ENCODE measurements at places on chromosomes 16 and 17.

GRCh38 chr16:8961811-8962390, 1.8 kb downstream of the USP7 start:
- DNase-seq: no peak

DNA sequence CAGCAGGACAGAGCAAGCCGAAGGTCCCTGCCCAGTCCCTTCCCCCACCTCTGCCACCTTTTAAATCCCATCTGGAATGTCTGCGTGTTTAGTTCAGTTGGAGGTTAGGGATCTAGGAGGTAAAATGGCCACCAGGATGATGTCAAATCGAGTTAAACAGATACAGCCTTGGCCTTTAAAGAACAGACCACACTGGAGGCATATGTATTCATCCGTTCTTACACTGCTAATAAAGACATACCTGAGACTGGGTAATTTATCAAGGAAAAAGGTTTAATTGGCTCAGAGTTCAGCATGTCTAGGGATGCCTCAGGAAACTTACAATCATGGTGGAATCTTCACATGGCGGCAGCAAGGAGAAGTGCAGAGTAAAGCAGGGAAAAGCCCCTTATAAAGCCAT, 167.8 kb upstream of the CACNG5 start:
- DNase-seq: no peak

DNA sequence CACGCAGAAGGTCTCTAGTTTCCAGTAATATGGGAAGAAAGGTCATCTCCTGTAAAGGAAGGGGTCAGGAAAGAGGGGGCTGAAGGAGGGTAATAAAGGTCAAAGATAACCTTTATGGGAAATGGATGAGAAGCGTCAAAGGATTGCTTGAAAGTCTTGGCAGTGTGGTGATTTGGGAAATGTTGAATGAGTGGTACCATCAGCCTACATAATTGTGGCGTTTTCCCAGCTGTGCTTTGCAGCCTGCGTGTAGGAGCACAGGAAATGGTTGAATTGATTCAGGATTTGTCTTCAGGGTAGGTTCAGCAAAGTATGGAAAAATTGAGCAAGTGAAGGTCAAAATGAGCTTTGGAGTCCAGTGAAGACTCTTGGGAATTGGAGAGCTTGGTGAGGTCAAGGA, 115.8 kb upstream of the NOL11 start:
- no peak for DNase-seq

GRCh38 chr17:59790910-59791309, 83.5 kb downstream of the VMP1 start:
- no peak for DNase-seq

DNA sequence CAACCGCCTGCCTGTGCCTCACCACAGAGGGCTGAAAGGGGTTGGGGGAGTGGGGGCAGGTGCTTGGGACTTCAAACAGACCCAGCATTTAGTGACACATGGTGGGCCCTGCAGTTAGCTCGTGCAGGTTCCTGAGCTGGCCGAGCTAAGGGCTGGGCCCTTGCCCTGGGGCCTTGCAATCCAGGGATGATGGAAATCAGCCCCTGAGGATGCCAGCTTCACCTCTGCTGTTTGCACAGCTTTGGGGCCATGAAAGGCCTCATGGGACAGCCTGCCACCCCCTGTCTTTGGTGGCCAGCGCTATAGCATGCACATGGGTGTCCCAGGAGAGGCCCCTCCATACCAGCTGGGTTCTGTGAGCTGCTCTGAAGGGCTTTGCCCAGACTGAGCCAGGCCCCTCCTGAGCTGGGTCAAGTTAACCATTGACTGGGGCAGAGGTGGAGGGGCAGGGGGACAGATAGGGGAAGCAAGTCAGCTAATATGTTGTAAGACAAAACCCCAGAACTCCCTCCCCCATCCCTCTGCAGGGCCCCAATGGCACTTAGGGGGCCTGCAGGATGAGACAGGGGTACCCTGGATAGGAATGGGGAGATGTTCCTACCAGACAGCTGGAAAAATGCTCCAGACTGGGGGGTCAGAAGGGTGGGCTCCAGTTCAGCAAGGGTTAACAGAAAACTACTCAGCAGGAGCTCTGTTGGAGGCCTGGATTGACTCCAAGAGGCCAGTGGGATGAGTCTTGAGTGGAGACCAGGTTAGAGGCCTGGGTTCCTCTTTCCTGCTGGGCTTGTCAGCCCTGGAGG, 692 bp downstream of the PRR15L start:
- no peak for DNase-seq

- DNase-seq: peak; percentile 77
These were observed 10.6 kb downstream of the KSR1 start for GRCh38 chr17:27466743-27467375.

- DNase-seq: no peak
These were observed 419.1 kb downstream of the HS3ST3B1 start for GRCh38 chr17:14719942-14720341.

GRCh38 chr17:32523017-32523680, 36.4 kb downstream of the CDK5R1 start:
- DNase-seq: peak; percentile 71

GRCh38 chr16:339680-340079, 12.8 kb downstream of the AXIN1 start:
- DNase-seq: no peak

DNA sequence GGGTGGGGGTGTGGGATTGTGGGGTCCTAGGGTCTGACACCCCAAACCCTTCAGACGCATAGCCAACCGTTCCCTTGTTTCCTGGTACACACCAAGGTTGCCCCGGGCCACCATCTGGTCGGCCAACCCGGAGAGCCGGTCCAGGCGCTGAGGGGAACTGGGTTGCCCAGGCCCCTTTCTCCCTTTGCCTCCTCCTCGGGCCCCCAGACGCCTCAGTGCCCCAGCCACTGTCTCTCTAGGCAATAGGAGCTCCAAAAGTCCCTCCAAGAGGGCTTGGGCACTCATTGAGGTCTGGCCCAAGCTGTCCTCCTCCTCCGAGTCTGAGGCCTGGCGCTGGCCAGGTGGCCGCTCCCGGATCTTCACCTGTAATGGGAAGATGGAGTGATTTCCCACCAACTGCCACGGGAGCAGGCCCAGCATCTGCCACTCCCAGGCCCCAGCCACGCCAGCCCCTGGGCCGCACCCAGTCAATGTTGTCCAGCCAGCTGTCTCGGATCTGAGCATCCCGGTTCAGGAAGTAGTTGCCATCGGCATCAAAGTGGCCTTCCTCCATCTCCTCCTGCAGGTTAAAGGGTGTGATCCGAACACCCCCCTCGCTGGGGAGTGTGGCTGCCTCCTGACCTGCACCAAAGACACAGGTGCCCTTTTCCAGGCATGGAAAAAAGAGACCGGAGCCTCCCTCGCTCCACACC, 1.5 kb downstream of the CD2BP2 start:
- DNase-seq: no peak

GRCh38 chr16:67108931-67109406, 772 bp upstream of the PHAF1 start:
- DNase-seq: no peak

DNA sequence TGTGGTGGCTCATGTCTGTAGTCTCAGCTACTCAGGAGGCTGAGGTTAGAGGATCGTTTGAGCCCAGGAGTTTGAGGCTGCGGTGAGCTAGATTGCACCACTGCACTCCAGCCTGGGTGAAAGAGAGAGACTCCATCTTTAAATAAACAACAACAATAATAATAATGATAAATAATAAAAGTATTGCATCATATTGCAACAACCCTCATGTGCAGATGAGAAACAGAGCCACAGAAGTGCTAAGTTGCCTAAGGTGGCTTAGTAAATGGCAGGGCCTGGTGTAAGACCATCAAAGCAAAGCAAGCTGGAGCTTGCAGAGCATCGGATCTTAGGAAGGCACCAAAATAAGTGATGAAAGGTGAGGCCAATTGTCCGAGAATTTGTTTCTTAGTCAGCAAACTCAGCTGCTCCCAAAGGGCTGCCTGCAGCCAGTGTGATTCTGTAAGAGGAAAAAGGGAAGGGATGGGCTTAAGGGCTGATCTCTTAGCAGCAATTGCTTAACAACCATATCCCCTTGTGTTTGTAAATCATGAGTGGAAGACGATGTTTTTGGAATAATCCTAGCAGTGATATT, 45.3 kb upstream of the HS3ST3A1 start:
- DNase-seq: no peak

DNA sequence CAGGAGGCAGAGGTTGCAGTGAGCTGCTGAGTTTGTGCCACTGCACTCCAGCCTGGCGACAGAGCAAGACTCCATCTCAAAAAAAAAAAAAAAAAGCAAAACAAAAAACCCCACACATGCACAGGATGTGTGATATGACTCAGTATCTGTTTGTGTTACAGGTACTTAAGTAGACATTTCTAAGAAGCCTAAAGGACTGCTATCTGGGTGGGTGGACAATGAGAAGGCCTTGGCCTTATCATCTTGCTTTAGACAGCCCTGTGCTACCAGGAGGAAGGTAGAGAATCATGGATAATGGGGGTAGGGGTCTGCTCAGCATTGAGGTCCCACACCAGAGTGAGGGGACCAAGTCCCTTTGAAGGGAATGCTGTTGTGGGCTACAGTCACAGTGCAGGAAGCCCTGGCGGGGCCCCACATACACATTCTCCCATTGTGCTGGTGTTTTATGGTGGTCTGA, 26.7 kb downstream of the PLD6 start:
- DNase-seq: peak; percentile 83

DNA sequence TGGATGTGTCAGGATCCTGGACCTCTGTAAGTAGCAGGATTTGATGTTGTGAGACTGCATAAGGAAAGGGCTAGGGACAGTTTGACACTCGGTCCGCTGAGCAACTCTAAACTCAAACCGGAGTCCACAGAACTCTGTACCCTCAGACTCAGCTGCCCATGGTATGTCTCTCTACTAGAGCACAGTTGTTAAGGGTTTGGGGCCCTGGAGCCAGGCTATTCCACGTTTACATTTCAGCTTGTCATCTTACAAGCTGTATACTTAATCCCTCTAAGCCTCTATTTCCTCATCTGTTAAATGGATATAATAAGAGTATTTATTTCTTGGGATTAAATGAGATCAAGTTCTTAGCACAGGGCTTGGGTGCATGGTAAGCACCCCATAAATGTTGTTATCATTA, 27.9 kb downstream of the HOXB1 start:
- no peak for DNase-seq

GRCh38 chr17:51006601-51007000, 114.1 kb downstream of the SPAG9 start:
- no peak for DNase-seq

DNA sequence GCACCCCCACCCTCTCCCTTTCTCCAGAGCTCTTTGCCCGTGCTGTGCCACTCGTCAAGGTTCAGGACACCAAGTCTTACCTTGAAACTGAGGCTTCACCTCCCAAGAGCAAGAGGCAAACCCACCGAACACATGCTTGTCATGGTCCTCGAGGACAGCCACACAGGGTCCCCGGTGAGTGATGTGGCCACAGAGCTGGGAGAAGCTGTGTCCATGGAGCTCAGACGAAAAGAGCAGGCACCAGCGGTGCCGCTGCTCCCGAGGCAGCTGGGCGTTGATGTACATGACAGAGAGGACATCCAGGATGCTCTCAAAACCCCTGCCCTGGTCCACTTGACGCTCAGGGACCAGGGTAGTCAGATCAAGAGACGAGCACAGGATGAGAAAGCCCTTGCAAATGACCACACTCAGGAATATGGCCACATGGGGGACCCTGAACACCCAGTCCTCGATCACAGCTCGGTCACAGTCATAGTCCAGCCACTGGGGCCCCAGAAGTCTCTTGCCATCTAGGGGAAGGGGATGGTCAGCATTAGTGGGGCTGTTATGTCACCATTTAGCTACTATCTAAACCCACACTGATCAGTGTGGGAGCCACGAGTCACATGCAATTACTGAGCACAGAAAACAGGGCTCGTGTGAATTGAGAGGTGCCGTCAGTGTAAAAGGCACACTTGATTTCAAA, 17.8 kb downstream of the MEAK7 start:
- DNase-seq: no peak

DNA sequence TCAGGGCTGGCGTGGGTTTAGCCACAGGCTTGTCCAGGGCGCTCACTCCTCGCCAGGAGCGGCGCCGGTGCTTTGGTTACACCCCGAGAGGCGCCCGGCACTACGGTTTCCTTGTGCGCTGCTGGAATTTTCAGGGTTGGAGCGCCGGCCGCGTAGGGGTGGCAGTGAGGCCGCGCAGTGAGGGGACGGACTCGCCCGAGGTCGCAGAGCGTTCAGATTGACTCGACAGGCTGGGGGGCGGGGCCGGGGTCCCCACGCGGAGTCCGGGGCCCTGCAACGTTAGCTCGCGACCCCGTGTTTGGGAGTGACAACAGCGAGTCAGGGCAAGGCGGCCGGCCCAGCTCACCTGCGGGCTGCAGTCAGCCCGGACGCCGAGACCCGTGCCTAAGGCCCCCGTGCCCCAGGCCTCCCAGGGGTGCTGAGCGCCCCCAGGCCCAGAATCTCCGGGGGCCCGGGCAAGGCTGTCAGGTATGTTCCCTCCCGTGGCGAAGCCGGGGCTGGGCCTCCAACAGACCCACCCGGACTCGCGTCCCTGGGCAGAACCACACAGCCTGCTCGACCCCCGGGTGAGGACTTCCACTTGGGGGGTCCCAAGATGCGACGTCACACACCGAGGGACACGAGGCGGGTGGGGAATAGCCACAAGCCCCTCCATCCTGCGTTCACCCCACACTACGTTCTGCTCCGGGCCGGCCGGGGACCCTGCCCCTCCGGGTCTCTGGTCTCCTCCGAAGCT, 1.3 kb upstream of the ACTG1 start:
- DNase-seq: no peak

- no peak for DNase-seq
These were observed 25.3 kb upstream of the ABCA6 start for GRCh38 chr17:69166957-69167356.

DNA sequence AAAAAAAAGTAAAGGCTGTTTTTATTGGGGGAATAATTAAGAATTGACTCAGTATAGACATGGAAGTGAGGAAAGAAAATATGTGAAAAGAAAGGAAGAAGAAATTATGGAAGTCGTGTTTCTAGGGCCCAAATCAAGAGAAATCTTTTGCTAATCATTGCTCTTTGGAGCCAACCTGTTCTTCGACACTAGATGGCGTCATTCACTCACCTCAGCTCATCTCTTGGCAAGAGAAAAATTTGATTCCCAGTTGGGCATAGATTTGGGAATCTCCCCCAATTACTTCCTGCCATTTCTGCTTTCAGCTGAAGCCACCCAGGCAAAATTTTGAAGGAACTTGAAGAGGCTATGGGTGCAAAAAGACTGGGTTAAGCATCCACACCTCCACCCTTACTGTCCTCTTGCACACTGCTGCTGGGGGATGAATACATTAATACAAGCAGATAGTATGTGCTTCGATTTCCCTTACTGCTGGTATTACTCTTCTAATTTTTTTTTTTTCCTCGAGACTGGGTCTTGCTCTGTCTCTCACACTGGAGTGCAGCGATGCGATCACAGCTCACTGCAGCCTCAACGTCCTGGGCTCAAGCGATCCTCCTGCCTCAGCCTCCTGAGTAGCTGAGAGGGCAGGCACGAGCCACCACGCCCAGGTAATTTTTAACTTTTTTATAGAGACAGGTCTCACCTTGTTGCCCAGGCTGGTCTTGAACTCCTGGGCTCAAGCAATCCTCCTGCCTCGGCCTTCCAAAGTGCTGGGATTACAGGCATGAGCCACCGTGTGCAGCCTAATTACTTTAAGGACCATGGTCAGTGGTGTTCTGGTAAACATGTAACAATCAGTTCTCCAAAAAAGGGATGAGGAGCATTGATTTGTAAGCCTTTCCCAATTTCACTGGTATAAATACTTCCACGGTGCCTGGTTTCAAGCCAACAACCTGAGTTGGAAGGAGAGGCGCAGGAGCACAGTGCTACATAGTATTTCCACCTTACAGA, 13.5 kb downstream of the PSMD7 start:
- DNase-seq: peak; percentile 67
